ENCODE measurements at places on chromosomes 11 and 22.

- DNase-seq = no peak
Measured at GRCh38 chr11:126722956-126723664, 277.5 kb downstream of the KIRREL3 start.

DNA sequence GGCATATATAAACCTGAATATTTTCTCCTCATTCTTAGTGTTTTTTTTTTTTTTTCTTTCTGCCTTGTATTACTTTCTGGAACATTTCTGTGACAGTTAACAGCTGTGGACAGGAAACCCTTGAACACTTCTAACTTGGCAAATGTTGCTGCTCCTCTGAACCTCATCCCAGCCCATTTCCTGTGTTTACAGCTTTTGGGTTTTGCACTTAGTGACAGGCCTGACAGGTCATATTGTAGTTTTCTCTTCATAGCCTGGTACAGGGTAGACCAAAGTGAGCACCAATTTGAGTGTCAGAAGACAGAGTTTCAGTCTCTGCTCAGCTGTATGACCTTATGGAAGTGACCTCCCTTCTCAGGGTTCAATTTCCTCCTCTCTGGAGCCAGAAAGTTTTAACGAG is 91.6 kb downstream of the STIM1 start:
- peak; percentile 23 for DNase-seq

GRCh38 chr11:96265220-96265737 is 77.7 kb downstream of the MAML2 start:
- DNase-seq = no peak

DNA sequence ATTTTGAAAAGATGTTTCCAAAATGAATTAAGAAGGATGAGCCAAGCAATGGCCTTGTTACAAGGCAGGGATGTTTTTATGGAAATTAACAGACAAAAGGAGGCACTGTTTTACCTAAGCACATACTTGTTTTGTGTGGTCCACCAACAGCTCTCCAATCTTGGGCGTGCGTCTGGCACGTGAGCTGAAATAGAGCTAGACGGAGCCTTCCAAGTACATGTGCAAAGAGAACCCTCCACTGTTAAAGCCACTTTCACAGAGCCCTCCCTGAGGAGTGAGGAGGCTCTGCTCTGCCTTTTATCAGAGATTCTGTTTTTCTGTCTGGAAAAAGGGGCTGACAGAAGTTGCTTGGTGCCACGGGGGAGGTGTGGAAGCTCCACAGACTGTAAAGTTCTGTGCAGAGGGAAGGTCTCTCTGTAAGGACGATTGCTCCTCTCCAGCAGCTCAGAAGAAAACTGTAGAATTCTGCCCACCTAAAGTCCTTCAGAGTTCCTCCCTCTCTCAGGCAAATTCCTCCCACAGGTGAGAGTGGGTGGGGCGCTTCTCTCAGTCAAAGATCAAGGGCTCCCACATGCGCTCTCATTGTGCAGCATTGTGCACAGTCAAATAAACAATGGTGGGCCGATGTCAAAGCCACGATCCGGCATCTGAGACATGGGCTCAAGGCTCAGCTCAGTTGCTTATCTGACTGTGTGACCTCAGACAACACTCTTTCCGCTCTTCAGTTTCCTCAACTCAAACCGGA is 92.6 kb upstream of the CSNK2A3 start:
- no peak for DNase-seq

DNA sequence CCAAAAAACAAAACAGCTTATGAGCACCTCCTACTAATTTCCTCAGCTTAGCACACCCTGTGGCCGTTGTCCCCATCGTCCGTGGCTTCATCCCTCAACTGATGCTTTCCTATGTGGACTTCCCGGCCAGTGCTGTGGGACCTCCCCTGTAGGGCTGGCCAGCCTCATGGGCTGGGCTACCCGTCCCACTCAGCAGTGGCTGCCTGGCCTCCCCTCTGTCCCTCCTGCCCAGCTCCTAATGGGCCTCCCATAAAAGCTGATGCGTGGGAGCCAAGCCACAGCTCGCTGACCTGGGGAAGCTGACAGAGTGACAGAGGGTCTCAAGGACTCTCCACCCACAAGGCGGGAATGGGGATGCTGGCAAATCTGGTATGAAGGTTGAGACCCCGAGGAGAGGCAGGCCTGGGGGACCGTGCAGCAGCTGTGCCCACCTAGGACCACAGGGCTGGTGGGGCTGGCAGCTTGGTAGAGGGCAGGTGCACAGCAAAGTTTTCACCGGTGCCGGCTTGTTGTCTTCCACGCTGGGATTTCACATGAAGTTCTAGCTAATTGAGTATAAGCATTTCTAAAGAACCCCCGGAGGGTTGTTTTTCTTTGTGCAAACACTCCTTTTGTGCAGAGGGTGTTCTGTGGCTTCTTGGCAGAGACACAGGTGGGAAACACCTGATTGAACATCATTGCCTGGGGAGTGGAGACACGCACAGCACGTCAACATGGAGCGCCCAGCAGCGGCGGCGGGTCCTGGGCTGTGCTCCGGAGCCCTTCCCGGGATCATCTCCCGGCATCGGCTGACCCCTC is 23.2 kb downstream of the TBX1 start:
- DNase-seq = no peak

GRCh38 chr11:84906995-84907394 is 720.1 kb downstream of the DLG2 start:
- DNase-seq = no peak

GRCh38 chr11:79244241-79244772 is 196.5 kb downstream of the TENM4 start:
- no peak for DNase-seq

DNA sequence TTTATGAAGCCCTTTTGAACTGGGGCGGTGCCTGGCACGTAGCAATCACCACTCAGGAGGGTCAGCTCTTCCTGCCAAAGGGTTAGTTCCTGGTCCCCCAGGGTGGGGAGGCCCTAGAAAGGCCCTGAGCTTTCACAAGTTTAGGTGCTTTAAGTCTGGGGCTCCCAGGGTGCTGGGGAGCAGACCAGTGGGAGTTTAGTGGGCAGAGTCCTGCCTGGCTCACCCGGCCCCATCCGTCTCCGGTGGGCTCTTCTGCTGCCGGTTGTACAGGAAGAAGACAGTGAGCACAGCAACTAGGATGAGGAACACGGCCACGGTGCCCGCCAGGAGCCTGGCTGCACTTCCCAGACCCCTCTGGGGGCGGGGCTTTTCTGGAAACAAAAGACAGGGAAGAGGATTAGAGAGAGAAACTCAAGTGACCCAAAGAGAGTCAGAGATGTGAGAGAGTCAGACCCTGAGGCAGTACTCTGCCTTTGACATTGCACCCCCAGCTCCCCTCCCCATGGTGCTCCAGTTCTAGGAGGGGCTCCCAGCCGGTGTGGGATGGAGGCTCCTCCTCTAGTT is 89.3 kb downstream of the NECTIN1 start:
- no peak for DNase-seq

DNA sequence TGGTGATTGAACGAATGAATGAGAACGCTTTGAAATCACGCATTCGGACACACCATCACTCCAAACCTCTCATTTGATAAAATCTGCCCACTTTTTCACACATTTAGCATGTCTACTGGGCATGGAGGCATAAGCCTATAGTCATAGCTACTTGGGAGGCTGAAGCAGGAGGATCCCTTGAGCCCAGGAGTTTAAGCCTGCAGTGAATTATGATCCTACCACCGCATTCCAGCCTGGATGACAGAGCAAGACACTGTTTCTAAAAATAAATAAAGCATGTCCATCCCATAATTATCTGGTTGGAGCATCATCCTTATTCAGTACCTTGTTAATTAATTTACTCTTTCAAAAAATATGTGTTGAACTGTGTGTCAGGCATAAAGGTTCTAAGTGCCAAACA is 3.3 kb upstream of the PICALM start:
- DNase-seq = no peak

- no peak for DNase-seq
Measured at GRCh38 chr11:73795925-73796632, 8.4 kb downstream of the MRPL48 start.

DNA sequence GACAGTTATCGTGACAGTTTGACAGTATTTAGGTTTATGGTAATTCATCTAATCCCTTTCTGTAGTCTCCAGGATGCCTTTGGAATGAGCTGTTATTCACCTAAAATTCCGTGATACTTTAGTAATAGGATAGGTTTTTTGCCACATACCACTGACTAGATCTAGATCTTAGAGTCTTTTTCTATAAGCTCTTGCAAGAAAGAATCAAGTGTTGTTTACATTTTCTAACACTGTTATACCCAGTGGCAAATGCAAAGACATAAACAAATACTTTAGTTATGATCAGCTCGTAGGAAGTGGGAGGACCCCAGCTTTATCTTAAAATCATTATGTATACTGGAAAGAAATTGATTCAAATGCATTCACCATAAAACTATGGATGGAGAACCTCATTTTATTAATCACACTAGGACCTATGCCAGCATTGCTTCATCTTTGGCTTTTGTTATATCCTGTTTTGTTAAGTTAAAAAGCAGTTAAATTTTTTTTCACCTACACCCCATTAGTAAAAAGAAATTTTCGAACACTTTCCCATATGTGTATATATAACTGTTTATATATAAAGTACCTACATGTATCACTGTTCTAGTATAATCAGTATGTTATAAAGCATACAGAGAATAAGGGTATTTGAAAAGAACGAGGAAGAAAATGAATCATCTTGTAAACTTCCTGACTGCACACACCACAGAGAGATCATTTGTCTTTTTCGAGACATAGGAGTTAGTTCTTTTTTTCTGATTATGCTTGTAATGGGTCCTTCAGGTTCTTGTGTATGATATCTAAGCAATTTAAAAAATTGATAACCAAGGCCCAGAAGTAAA is 60.9 kb downstream of the PDHX start:
- DNase-seq = no peak
